Nucleus accumbens (tissue), 56 donors: ENCODE measurements at places on chromosomes 16 and 17.

DNA sequence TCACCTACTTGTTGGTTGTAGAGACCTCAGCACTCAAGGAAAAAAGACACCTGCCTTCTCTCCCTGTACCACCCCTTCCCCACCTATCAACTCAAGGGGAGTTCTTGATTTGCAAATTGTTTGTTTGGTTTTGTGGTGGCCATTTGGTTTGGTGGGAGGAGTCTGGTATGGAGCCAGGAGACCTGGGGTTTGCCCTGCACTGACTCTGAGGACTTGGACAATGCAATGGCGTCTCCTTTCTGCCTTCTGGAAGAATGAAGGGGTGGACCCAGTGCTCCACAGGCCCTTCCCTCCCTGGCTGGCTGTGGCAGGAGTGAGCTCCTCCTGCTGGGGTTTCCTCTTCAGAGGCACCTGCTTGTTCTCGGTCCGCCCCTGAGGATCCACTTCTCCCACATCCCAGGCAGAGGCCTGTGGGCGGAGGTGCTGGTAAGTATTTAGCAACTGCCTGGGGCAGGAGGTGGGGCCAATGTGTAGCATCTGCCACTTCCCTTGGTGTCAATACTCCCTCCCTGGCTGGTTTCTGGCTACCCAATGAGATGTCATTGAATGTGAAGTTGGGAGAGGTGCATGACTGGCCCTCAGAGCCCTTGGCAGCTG is 164.5 kb downstream of the NTN1 start:
- no peak for DNase-seq

DNA sequence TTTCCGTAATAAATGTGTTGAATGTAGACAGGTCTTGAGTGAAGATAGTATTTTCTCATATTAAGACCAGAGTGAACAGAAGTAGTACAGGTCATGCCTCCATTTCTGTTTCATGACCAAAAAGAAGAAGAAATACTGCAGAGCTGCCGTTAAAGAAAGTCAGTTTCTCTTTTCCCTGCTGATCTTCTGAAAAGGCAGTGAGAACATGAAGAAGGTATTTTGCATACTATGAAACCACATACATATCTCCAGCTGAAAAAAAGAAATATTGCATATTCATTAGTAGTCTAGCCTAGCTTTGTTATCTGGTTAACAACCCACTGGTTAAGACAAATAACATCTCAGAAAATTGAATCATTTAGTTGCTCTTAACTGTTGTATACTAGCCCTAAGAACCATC is 138.4 kb downstream of the PHKB start:
- DNase-seq: no peak

GRCh38 chr17:14304773-14305517 is 4.1 kb downstream of the HS3ST3B1 start:
- no peak for DNase-seq

GRCh38 chr16:89473791-89474414 is 16.5 kb downstream of the ANKRD11 start:
- no peak for DNase-seq
